ENCODE measurements at places on chromosomes 7 and 10.

DNA sequence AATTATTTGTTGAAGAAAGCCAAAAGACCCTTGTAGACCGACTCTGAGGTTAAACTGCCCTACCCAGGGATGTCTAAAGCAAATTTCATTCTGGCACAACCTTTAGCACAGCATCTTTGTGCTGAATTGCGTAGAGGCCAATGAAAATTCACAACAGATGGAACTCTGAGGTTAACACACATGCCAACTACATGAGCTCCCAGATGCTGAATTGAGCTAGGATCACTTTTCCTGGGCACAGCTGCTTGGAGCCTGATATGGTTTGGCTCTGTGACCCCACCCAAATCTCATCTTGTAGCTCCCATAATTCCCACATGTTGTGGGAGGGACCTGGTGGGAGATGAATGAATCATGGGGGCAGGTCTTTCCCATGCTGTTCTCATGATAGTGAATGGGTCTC lies 158.0 kb upstream of the PTN start:
- DNase-seq: no peak

- DNase-seq: no peak
Measured at GRCh38 chr7:37376386-37376785, 72.3 kb downstream of the ELMO1 start.

DNA sequence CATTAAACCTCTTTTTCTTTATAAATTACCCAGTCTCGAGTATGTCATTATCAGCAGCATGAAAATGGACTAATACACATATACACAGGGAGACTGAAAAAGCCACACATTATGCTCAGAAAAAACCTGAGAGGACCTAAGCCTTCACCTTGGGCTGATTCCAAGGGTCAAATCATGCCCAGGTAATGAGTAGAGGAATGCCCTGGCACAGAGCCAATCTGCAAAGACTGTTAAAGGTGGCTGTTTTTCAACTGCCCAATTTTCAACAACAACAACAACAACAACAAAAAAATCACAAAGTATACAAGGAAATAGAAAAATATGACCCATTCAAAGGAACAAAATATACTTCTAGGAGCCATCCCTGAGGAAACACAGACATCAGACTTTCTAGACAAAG lies 220.2 kb upstream of the TBX20 start:
- DNase-seq: no peak

- DNase-seq: no peak
Measured at GRCh38 chr10:61792097-61792716, 109.3 kb upstream of the ARID5B start.

DNA sequence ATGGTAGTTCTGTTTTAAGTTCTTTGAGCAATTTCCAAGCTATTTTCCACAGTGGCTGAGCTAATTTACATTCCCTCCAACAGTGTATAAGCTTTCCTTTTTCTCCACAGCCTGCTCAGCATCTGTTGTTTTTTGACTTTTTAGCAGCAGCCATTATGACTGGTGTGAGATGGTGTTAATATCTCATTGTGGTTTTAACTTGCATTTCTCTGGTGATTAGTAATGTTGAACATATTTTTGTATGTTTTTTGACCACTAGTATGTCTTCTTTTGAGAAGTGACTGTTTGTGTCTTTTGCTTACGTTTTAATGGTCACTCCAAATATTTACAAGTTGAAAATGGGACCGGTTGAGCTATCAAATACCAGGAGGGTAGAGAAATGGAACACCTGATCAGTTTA lies 20.4 kb downstream of the GNG11 start:
- no peak for DNase-seq

GRCh38 chr7:149782682-149783345 lies 9.4 kb upstream of the ZNF467 start:
- DNase-seq: no peak

DNA sequence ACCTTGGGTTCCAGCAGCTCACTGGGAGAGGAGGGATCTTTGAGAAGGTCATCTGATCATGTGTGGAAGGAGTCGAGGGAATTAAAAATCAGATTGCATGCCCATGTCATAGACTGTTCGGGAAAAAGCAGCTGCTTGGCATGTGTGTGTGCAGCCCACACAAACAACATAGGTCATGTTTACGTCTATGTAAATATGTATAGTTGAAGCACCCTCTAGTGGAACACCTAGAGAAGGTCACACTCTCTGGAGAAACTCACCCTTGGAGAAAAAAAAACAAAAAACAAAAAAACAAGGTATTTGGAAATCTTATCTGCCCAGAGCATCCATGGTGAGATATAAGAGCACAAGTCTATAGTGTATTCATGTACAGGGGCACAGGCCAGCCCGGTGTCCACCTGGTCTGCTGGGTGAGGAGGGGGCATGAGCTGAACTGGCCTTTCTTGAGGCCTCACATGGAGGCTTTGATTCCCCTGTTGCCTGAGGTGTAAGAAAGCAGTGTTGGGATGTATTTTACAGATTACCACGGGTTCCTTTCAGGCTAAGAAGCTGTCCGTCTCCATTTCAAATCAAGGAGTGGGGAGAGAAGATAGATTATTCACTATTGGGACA lies 98.0 kb downstream of the NPY start:
- no peak for DNase-seq

- DNase-seq: no peak
Measured at GRCh38 chr7:89623018-89623672, 531.1 kb upstream of the STEAP1 start.

DNA sequence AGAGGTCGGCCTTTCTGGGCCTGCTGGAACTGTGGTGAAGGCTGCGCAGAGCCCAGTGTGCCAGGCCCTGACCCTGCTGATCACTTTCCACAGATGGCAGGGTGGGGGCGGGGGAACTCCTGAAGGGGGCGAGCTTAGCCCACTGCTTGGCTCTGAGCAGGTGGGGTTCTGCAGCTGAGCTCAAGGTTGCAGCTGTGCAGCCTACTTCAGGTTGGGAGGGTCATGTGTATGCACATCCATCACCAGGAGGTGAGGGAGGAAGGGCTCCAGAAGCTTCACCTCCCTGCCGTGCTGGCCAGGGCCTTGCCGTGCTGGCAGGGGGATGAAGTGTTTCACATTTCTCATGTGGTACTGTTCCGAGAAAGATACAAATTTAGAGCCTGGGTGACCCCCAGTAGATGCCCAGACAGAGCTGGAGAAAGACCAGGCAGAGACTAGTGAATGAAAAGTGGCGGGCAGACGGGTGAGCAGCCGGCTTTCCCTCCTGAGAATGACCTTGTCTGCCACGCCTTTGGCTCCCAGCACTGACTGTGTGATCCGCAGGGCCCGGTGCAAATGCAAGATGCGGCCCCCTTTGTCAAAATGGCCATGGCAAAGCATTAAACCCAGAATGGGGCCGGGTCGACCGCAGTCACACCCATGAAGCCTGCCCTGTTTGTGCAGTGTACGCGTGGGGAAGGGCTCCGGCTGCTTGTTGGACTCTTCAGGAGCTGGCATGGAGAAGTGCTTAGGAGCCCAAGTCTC lies 25.2 kb downstream of the FAM241B start:
- DNase-seq: no peak

DNA sequence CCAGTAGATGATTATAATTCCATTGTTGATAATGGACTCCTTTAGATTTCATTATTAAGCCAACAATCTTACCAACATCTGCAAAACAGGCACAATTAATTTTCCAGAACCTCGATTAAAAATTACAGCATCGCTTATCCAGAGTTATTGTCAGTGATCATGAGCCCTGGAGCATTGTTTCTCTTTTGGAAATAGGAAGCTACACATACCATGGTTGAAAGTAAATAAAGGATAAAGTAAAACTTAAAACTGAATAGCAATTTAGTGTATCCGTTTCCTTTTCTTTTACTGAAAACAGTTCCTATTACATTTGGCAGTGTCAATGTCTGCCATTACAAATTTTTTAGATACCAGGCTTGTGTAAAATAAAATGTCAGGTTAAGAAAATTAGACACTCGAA lies 9.9 kb upstream of the HOXA2 start:
- no peak for DNase-seq

GRCh38 chr7:23662984-23663313 lies 17.1 kb upstream of the FAM221A start:
- DNase-seq: no peak

GRCh38 chr7:45923290-45923689 lies 2.2 kb upstream of the IGFBP3 start:
- no peak for DNase-seq

DNA sequence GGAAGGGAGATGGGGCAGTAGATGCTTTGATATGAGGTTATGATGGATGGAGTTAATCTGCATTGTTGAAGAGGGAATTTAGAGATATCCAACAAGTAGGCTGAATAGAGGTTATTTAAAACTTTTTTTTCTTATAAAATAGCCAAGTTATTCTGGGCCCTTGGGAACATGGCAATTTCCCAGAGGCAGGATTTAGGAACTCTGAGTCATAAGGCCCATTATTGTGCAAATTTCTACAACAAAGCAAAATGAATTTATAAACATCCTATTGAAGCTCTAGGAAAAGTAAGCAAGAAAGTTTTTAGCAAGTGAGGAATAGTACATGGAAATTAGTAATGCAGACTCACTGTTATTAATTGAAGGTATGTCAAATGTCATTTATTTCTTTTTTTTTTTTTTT lies 160.9 kb upstream of the NPY start:
- no peak for DNase-seq

DNA sequence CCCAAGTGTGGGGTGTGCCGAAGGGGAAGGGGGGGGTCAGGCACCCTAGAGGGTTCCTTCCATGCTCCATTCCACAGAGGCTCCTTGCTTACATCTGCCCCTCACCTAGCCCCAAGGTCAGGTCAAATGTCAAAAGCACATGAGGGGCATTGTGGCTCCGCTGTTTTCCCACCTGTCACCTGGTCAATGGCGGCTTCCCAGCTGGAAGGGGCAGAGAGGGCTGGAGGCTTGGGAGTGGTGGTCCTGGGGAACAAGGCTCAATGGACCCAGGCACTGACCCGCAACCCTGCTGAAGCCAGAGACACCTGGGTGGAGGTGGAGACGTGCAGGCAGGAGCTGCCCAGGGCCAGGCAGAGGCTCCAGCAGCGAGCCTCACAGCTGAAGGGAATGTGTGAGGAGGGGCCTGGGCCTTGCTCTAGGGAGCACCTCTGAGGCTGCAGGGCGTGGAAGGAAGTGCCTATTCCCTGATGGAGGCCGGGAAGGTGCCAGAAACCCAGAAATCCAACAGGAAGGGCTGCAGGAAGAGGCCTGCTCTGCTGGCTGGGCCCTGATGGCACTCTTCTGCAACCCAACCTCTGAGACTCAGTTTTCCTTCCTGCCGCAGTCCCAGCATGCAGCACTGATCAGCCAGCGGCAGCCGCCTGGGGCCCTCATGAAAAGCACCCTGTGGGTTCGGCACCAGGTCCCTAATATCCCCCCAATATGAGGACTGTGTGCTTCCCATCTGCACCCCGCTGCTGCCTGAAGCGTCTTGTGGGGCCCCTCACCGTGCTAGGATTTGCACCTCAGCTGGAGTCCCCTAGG lies 16.0 kb downstream of the RASGEF1A start:
- peak; percentile 48 for DNase-seq

- no peak for DNase-seq
Measured at GRCh38 chr7:156897673-156898072, 4.7 kb upstream of the LMBR1 start.

DNA sequence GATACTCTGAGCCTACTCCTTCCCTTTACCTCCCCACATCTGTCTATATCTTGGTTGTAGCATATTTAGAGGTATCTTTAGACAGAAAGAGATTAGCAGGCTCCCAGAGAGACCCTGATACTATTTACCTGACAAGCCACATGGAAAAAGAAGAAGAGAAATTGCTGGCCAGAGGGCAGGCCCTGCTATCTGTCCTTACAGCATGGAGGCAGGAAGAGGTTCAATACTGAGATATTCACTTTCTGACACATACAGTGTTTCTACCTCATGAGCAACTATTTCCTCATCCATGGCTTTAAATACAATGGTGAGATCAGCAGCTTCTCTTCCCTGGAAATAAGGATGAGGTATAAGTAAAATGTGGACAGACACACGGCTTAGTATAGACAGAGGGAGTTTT lies 33.9 kb upstream of the TSPAN13 start:
- no peak for DNase-seq

DNA sequence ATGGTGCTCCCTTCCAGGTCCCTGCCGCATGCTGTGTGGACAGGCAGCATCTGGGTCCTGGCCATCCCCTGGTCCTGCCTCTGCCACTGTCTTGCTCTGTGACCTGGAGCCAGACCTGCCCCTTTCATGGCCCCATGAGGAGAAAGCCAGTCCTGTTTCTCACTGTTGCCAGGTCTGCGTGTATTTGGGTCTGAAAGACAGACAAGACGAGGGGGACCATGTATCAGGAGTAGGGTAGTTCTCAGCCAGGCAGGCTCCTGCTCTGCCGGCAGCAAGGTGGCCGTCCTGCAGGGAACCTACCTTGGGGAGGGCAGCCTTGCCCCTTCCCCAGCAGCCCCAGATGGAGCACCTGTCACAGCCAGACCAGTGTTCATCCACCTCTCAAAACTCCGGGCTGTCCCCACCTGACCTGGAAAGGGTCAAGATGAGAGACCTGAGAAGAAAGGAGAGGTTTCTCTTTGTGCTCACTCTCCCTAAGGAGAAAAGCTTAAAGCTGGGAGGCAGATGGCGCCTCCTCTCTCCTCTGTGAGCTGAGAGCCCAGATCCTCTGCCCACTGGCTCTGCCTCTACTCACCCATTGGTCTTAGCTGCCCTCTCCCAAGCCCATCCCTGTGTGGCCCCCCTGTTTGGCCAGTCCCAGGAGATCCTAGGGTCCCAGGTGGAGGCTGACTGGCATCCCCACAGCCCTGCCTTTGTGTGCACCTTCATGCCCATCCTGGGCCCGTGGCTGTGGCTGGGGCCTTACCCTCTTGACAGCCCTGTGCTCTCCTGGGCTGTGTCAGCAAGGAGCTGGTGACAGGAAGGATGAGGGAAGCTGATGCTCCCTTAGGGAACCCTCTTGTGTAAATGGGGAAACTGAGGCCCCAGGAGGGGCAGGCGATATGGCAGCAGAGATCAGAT lies 116.1 kb upstream of the PCBD1 start:
- no peak for DNase-seq

DNA sequence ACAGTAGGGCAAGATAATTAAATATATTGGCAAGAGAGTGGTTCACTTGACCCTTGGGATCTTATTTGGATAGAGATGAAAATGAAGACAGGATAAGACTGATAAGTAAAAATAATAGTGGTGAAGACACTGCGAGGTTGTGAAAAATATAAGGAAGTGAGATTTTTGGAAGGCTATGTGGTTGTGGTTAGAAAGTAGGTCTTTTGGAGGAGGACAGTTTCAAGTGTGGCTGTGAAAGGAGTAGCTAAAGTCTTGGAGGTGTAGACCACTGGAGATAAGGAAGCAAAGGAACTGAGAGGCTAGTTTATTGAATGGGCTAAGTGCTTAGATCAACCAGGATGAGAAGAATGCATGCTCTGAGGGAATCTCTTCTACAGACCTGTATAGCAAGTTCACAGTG lies 11.2 kb downstream of the MIOS start:
- no peak for DNase-seq

- DNase-seq: no peak
Measured at GRCh38 chr10:7626283-7626682, 40.5 kb downstream of the ITIH5 start.

- DNase-seq: no peak
Measured at GRCh38 chr7:81140775-81141174, 221.9 kb upstream of the SEMA3C start.

- DNase-seq: no peak
Measured at GRCh38 chr10:26439406-26440087, 1.4 kb downstream of the APBB1IP start.

Measured in suprapubic skin (tissue), 4 donors.